SK-N-SH (cell line): ENCODE measurements at places on chromosomes 1 and 21. TPM values are rescaled to one million over a fixed set of nuclear protein-coding genes. Genes with fewer than 3 reads are reported as not detected.

GRCh38 chr21:46368533-46369285, 44.8 kb downstream of the PCNT start:
- no peak overlapping the region for H3K4me3 ChIP-seq
- DNase-seq, result no peak
- no peaks in the 10 kb centered on the region for H3K4me1 ChIP-seq
- no peaks in the 10 kb centered on the region for H3K27me3 ChIP-seq

- H3K27me3 ChIP-seq, result peaks cover 9% of the 10 kb centered on the region; the same call in 1 of the 2 replicates
- DNase-seq, result no peak
- no peak overlapping the region for H3K4me3 ChIP-seq
- no peaks in the 10 kb centered on the region for H3K4me1 ChIP-seq
Observed at GRCh38 chr1:35650416-35650815, 9.1 kb upstream of the PSMB2 start.

- no peak overlapping the region for H3K4me3 ChIP-seq
- H3K36me3 ChIP-seq, result no peaks in the 10 kb centered on the region
- H3K27me3 ChIP-seq, result no peaks in the 10 kb centered on the region
- H3K4me1 ChIP-seq, result no peaks in the 10 kb centered on the region
- H3K27ac ChIP-seq, result no peak overlapping the region
Observed at GRCh38 chr1:3001471-3002348, 19.6 kb upstream of the ACTRT2 start.

- no peak overlapping the region for H3K4me3 ChIP-seq
- H3K36me3 ChIP-seq, result no peaks in the 10 kb centered on the region
- no peaks in the 10 kb centered on the region for H3K27me3 ChIP-seq
- DNase-seq, result no peak
- H3K27ac ChIP-seq, result no peak overlapping the region
- H3K4me1 ChIP-seq, result no peaks in the 10 kb centered on the region
Observed at GRCh38 chr1:203954788-203955552, 93.6 kb downstream of the SNRPE start.

DNA sequence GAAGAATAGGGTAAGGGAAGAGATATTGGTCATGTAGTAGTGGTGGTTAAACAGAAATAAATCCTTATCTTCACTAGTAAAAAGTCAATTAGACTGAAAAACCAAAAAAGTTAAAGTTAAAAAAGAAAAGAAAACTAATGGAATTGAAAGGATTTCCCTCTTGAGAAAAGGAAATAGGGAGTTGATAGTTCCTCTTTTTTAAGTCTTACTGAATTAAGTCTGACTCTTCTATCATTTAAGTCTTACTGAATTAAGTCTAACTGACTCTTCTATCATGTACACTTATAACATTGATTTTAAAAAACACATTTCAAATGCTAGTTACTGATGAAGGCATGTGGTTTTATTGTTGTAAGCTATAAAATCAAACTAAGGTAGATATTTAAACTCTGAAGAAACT, 49.5 kb upstream of the TENT5C start:
- H3K27ac ChIP-seq, result no peak overlapping the region
- H3K4me1 ChIP-seq, result no peaks in the 10 kb centered on the region
- no peak for DNase-seq
- H3K36me3 ChIP-seq, result no peaks in the 10 kb centered on the region
- H3K4me3 ChIP-seq, result no peak overlapping the region

Gene CRNN
- polyA plus RNA-seq, result not detected in 2 replicates
